ENCODE measurements at places on chromosomes 3 and 15.

DNA sequence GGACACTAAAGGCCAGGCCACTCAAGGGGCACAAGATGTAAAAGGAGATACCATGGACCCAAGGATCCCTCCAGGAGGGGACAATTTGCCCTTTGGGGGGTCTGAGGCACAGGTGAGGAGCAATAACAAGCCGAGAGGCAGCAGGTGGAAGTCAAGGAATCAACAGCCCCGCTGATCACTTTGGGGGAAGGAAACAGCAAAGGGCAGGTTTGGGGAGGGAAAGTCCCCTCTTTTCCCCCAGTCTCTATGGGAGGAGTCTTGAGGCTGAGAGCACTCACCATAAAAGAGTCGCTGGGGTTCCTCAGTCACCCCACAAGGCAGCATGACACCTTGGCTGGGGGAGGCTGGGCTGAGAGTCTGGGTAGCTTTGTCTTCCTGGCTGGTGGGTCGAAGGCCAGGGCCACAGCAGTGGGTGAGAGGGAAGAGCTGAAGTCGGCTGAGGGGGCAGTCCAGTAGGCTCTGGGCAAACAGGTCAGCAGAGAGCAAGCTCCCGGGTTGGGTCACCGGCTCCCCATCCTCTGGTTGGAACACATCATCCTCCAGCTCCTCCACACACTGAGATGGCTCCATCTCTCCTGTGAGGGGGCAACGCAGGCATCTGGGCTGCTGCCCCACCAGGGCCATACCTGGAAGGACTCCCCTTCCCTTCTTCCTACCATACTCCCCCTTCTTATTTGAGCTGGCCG lies 3.0 kb downstream of the BMF start:
- no peak for DNase-seq

DNA sequence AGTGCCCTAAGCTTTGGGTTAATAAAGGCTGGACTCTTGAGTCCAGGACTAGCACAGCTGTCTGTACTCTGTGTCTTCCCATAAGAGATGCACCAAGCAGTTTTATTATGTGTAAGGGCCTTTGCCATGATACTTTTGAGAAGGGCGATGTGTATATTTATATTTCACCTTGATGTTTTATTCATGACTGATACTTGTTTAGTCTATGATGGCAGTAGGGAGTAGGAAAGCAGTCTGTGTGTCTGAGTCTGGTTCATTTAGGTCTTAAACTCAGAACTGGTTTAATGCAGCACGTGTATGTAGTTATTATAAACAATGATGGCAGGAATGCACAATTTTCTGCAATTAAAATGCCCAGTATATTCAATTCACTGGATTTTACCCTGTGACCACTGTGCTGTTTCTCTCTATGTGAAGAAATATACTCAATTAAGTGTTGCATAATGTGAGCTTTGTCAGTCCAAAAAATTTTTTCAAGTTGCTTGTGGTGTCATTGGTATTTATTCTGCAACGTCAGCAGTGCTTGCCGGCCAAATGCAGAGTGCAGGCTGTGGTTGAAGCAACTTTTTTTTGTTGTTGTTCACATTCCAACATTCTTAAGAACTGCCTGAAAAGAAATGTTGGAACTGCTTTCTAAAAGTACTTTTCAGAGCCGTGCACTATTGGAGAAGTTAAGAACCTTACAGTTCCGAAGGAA lies 423.7 kb upstream of the SEMA6D start:
- no peak for DNase-seq

DNA sequence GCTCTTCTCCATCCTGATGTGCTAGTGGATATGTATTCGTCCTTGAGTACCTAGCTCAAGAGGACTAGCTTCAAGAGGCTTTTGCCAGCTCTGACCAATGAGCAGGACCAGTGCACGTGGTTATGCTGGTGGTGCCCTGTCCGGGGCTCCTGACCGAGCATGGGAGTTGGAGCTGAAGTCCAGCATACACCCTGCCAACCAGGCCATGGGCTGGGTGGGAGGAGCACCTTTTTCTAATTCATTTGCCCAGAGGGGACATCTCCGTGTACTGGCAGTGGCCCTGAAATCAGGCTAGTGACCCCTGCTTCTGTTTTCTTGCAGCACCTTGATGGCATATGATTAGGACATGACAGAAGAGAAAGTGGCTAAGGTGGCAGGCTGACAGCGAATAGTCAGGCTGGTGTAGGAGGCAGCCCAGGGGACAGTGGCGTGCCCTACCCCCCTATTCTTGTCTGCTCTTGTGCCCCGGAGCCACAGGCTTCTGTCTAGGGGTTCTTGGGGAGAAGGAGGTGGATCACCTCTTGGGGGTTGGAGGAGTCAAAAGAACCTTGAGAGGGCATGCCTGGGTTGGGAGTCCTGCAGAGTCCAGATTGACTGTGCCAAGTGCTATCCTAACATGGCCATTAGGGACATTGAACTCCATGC lies 16.5 kb downstream of the PODXL2 start:
- DNase-seq = no peak

DNA sequence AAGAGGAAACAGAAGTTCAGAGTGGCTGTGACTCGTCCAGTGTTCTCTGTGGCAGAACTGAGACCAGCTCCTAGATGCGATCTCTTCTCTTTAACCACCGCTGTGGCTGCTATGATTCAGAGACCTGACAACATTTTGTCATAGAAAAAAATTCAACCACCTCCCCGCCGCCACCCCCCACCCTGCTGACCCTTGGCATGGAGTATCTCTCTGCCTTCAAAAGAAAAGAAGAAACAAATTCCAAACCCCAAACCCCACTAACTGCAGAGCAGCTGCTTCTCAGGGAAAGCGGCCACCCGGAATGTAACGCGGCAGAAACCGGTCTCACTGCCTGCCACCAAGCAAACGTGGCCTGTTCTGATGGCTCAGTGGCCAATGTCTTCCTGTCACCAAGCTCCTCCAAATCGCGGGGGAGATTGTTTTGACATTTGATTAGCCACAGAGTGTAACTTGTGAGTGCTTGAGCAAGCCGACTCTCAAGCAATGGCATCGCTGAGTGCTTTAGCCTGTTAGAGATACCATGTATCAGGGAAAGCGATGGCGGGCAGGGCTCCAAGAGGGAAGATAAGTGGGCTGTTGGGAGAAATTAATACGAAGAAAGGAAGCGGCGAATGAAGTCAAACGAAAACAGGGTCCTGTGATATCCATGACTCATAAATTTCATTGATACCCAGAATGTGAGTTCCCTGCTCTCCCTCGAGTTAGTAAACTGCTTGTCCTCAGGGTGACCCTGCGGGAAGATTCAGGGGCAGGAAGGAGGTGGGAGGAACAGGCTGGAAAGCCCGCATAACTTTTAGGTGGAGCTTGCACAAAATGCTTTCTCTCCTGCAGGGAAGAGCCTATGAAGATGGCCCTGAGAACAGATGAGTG lies 44.8 kb upstream of the TLE3 start:
- peak; percentile 41 for DNase-seq

DNA sequence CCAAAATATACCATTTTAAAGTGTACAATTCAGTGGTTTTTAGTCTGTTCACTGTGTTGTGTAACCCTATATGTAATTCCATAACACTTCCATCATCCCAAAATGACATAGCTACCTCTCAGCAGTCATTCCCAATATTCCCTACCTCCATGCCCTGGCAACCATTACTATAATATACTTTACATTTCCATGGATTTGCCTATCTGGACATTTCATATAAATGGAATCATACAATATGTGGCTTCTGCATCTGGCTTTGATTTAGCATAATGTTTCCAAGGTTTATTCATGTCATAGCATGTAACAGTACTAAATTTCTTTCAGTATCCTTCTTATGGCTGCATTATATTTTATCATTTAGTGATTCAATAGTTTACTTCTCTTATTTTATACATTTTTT lies 25.3 kb downstream of the FAM98B start:
- DNase-seq = no peak

- DNase-seq = no peak
These were observed 56.6 kb downstream of the RFTN1 start for GRCh38 chr3:16456784-16457415.

DNA sequence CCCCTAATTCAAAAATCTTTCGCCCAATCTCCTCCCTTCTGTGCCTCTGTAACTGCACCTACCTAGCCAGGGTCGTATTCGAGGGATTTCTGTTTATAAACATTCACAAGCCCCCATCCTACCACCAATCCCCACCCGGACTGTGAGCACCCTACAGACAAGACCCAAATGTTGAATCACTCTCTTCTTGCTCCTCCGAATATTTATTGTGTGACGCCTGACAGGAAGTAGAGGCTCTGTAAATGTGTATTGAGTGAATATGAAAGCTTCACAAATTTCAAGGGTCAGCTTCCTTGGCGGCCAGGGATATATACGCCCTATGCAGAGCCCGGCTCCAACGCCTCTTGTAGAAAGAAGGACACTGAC lies 1.6 kb downstream of the BDH1 start:
- no peak for DNase-seq

DNA sequence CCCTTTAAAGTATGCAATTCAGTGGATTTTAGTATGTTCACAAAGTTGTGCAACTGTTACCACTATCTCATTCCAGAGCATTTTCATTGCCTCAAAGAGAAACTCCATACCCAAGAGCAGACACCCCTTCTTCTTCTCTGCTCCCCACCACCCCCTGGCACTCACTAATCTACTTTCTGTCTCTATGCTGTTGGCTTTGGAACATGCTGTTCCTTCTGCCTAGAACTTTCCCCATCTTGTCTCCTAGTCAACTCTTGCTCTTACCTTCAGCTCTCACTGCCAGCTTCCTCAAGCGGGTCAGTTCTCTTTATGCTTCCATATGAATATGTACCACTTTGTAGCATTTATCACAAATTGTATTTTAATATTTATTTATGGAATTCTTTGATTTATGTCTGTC lies 50.1 kb downstream of the TYRO3 start:
- no peak for DNase-seq

DNA sequence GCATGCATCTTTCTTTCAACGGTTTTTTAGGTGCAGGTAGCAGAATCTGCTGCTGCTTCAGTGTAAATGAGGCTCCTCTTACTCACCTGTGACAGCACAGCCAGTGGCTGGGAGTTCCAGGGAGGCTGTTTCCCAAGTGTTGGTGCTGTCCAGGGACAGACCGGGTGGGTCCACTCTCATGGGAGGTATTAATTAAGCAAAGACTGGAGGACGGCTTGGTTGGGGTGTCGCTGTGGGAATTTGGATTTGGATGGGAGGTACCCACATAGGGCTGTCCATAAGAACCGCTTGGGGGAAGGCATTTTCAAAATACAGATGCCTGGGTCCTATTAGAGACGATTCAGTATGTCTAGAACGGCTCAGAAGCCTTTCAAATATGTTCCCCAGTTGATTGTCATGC lies 42.9 kb downstream of the SV2B start:
- DNase-seq = no peak

DNA sequence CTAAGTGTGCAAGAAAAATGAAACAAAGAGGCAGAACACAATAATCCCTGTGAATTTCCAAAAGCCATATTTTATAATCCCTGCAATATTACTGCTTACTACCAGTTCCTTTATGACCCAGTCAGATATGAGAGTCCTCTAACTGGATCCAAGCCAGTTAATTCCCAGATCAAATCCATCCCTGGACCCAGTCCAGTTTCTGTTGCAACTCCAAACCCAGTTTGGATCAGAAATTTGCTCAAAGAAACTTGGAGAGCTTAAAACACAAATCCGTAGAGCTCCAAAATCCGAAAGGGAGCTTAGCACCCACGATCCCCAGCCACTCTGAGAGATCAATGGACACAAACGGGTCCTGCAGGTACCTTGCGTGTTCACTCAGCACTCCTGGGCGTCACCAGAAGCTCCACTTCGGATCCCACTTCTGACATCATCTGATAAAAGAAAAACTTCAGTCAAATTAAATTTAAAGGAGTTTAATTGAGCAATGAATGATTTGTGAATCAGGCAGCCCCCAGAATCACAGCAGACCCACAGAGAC lies 32.6 kb upstream of the THUMPD3 start:
- DNase-seq = no peak

DNA sequence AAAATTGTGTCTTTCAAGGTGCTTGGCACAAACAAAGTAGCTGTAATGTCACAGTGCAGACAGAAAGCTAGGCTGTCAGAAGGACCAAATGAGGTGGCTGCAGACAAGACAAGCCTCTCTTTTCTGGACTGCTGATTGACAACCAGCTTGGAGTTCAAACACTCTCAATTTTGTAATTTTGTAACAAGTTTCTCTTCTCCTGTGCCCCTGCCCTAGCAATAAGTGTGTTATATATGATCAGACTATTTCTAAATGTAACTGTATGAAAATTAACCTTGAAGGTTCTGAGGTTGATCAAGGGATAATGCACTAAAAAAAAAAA lies 172.0 kb downstream of the P3H2 start:
- no peak for DNase-seq
